Endothelial cell of coronary artery (primary cell): ENCODE measurements at places on chromosomes 12 and 14. TPM values are rescaled to one million over a fixed set of nuclear protein-coding genes. Genes with fewer than 3 reads are reported as not detected.

The IL31 gene
- not detected in 2 replicates for total RNA-seq

The EML1 gene
- 32.1 and 43.7 TPM in 2 replicates for total RNA-seq

The NR2C1 gene
- total RNA-seq: 16.0 and 25.3 TPM in 2 replicates

The TMEM253 gene
- total RNA-seq: not detected in 2 replicates

The KLHL33 gene
- total RNA-seq: not detected in 2 replicates

The RAPGEF3 gene
- total RNA-seq: 26.9 and 27.4 TPM in 2 replicates

The FOXA1 gene
- 0.09 and 2.0 TPM in 2 replicates for total RNA-seq
